Renal cortex interstitium (tissue), 15 donors: ENCODE measurements at places on chromosomes 2 and 18. TPM values are rescaled to one million over a fixed set of nuclear protein-coding genes. Genes with fewer than 3 reads are reported as not detected.

The C2orf81 gene
- 9.6 TPM for polyA plus RNA-seq

DNA sequence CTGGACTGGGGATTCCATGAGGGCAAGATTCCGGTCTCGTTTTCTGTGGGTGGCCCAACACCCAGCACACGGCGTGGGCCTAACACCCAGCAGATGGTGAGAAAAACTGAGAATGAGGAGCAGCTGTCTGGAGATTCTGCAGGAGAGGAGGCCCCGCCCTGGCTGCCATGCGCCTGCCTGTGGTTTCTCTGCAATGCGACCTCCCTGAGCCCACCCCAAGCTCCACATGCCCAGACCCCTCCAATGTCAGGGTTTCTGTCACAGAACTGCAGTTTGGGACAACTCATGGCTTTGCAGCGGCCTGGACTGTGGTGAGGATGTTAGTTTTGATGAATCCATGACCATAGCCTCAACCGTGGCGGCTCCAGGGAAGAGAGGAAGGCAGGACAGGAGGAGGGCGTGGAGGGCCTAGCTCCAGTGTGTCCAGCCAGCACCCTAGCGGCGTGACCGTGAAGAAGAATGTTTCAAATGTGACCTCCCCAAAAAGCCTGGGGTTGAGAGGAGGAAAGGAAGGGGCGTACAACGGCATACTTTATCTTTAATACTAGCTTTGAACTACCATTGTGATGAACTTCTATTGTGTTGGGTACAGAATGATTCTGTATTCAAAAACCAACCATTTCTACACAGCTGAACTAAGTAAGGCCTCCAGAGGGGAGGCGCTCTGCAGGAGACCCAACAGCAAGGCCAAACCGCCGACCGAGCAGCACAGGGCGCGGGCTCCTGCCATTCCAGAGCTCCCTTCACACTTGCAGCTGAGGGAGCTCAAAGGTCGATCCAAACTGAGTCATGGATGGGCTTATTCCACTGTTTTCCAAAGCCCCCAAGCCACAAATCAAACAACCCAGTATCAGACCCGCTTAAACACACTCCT, 3.4 kb downstream of the PXDN start:
- no peak for DNase-seq

DNA sequence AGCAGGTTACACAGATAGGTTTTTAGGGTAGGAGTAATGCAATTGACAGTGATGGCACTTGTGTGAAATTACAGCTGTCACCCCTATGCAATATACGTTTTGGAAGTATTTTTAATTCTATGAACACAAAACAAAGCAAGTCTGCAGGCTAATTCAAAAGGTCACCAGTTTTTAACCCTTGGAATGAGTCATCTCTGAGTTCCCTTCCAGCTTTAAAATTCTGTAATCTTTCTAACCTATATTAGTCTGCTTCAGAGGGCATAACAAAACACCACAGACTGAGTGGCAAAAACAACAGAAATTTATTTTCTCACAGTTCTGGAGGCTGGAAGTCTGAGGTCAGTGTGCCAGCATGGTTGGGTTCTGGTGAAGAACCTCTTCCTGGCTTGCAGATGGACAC, 596.9 kb upstream of the HNMT start:
- DNase-seq: no peak

- no peak for DNase-seq
These were observed 12.6 kb upstream of the TTC32 start for GRCh38 chr2:19914266-19914975.

DNA sequence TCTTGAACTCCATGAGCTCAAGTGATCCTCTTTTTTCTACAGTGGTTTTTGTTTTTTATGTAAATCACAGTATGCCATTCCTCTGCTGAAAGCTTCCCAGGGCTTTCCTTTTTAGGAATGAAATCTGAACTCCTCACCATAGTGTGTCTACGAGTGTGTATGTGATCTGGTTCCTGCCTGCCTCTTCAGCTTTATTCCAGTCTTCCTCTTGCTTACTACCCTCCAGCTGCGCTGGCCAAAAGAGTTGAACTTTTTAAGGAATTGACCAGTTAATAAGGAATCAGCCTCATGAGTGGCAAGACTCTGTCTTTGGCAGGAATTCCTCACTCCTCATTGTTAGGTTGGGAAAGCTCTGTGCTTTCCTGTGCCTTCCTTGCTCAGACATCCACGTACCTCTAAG, 4.0 kb downstream of the CCT7 start:
- no peak for DNase-seq

- no peak for DNase-seq
These were observed 147.2 kb downstream of the ETAA1 start for GRCh38 chr2:67544286-67544685.

- no peak for DNase-seq
These were observed 247.7 kb downstream of the SS18 start for GRCh38 chr18:25842665-25843064.

DNA sequence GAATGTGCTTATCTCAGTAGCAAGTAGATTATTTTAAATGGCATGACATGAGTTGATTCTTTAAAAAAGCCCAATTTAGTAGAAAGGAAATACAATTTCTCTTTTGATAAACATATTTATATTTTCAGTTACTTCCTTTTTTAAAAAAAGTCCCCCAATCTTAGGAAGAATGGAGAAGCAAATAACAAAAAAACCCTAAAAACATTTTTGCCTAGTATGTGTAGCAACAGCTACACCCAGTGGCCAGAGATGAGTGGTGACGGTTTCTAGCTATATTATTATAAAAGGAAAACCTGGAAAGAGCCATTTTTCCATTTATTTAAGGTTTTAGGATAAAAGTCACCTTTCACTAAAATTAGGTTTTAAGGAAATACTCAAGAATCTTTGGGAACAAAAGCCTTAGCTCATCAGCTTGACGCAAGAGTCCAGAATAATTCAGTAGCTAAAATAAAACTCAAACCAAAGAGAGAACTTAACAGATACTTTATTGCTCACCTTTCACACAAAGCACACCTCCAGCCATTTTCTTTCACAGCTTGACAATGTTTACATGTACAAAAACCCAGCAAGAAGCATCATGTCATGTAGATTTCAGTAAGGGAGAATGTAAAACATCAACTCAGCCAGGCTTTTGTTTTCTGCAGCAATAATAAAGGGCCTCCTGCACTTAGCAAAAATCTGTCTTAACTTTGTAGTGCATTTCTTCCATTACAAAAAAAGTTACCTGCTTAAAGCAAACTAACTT, 15.7 kb downstream of the FAM98A start:
- no peak for DNase-seq
